MCF 10A (cell line): ENCODE measurements at places on chromosomes 11 and 22. TPM values are rescaled to one million over a fixed set of nuclear protein-coding genes. Genes with fewer than 3 reads are reported as not detected.

ANGPTL5 gene
- total RNA-seq: not detected in 2 replicates

- no peaks in the 10 kb centered on the region for H3K36me3 ChIP-seq
- no peak overlapping the region for H3K27ac ChIP-seq
- no peaks in the 10 kb centered on the region for H3K27me3 ChIP-seq
- H3K4me1 ChIP-seq: peaks cover 12% of the 10 kb centered on the region
These were observed 53.8 kb downstream of the FLRT1 start for GRCh38 chr11:64089493-64089892.

LRRC10B gene
- total RNA-seq: not detected in 2 replicates

DNA sequence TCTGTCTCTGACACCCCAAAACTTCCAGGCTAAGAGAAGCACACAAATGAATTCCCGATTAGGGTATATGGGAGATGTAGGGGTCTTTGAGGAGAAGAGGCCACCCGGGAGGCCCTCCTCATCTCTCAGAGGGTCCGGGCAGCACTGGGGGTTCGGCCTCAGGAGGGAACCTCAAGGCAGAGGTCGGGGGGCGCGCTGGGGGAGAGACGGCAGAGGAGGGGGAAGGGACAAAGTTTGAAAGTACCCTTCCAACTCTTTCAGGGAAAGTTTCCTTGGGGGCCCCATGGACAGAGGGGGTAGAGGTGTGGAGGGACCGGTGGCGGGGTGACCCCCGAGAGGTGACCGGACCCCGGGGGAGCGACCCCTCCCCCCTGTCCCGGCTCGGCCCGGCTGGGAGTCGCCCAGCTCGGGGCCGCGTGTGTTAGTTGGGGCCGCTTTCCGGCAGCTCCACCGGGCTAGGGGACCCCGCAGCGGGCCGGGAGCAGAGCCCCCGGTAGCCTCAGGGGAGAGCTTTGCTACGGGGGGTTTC lies 3.3 kb upstream of the GCAT start:
- peaks cover 13% of the 10 kb centered on the region for H3K4me1 ChIP-seq
- H3K27me3 ChIP-seq: no peaks in the 10 kb centered on the region
- H3K36me3 ChIP-seq: no peaks in the 10 kb centered on the region
- H3K27ac ChIP-seq: peak overlapping the region; percentile 57

DNA sequence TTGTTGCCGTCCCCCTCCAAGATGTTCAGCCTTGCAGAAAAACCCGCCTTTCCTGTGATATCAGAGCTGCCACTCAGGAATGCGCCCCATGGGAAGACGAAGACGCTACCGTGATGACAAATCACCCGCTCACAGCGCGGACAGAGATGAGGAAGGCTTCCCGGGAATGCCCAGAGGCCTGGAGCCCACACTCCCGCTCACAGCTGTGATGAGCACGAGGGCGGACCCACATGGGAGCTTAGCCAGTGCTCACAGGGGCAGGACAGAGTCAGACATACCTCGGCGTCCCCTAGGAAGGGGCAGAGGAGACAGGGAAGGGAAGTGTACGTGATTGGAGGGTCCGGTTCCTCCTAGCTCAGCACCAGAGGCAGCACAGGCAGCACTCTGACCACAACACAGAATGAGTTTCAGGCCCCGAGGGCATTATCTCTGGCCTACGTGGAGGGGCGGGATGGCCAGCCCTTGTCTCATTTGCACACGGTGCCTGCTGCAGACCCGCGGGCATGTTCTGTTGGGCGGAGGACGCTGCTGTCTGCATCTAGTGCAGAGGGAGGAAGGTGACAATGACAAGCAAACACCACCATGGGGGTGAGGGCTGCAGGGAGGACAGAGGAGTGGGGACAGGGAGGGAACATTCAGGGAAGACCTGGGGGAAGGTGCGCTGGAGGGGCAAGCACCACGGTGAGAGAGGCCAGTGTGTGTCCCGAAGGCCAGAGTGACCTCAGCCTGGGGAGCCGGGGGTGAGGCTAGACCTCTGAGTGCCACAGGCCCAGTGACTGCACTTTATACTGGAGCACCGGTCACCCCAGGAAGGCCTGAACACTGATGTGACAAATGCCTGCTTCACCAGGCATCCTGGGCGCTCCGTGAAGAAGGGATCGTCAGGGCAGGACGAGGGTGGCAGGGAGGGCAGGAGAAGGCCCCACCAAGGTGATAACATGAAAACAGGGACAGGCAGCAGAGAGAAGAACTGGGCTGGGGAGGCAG lies 79.6 kb downstream of the CELSR1 start:
- peak overlapping the region; percentile 53 for H3K27ac ChIP-seq
- no peaks in the 10 kb centered on the region for H3K27me3 ChIP-seq
- peaks cover 38% of the 10 kb centered on the region for H3K36me3 ChIP-seq
- peaks cover 38% of the 10 kb centered on the region for H3K4me1 ChIP-seq
- peak overlapping the region; percentile 25 for H3K4me3 ChIP-seq

UBQLNL gene
- total RNA-seq: not detected in 2 replicates

DNA sequence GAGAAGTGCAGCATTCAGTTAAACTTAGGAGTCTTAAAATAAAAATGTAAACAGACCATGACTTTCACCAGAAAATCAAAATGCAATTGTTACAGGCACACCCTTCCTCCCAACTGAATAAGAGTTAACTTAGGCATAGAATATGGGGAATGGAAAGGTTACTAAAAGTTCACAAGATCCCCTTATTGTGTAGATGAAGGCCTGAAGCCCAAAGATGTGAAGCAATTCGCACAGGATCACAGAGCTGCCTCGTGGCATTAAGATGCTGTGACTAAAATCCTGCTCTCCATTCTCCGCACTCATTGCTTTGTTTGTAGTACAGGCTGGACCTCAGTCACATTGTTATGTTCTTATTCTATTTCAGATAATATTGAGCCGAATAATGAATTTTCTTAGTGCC lies 4.0 kb downstream of the MS4A5 start:
- no peak overlapping the region for H3K27ac ChIP-seq
- no peak overlapping the region for H3K4me3 ChIP-seq
- no peaks in the 10 kb centered on the region for H3K36me3 ChIP-seq
- DNase-seq: no peak

OR51A4 gene
- total RNA-seq: not detected in 2 replicates

GPR83 gene
- total RNA-seq: not detected in 2 replicates

CHRNA10 gene
- 2.3 and 2.5 TPM in 2 replicates for total RNA-seq

FXYD2 gene
- total RNA-seq: not detected in 2 replicates

GRCh38 chr11:37557990-37558389 lies 960.0 kb upstream of the RAG2 start:
- H3K4me3 ChIP-seq: no peak overlapping the region
- no peak for DNase-seq
- H3K36me3 ChIP-seq: no peaks in the 10 kb centered on the region
- no peaks in the 10 kb centered on the region for H3K4me1 ChIP-seq
- no peak overlapping the region for H3K27ac ChIP-seq

OR5B21 gene
- not detected in 2 replicates for total RNA-seq

TLCD5 gene
- total RNA-seq: 9.6 and 13.0 TPM in 2 replicates

- H3K4me3 ChIP-seq: no peak overlapping the region
- no peak for DNase-seq
- H3K4me1 ChIP-seq: no peaks in the 10 kb centered on the region
- no peak overlapping the region for H3K27ac ChIP-seq
- no peaks in the 10 kb centered on the region for H3K27me3 ChIP-seq
These were observed 768.8 kb downstream of the NTM start for GRCh38 chr11:132139181-132139580.

OR8B2 gene
- total RNA-seq: not detected in 2 replicates

OR10D3 gene
- total RNA-seq: not detected in 2 replicates

- DNase-seq: no peak
- no peaks in the 10 kb centered on the region for H3K4me1 ChIP-seq
- no peak overlapping the region for H3K4me3 ChIP-seq
- H3K36me3 ChIP-seq: no peaks in the 10 kb centered on the region
These were observed 269.9 kb upstream of the SORL1-AS1 start for GRCh38 chr11:121722431-121723245.

- H3K27me3 ChIP-seq: no peaks in the 10 kb centered on the region
- H3K36me3 ChIP-seq: no peaks in the 10 kb centered on the region
- H3K4me1 ChIP-seq: peaks cover 8% of the 10 kb centered on the region
- no peak overlapping the region for H3K27ac ChIP-seq
- H3K4me3 ChIP-seq: no peak overlapping the region
These were observed 9.5 kb upstream of the GGA1 start for GRCh38 chr22:37599153-37599552.

NCF4 gene
- not detected in 2 replicates for total RNA-seq

DNA sequence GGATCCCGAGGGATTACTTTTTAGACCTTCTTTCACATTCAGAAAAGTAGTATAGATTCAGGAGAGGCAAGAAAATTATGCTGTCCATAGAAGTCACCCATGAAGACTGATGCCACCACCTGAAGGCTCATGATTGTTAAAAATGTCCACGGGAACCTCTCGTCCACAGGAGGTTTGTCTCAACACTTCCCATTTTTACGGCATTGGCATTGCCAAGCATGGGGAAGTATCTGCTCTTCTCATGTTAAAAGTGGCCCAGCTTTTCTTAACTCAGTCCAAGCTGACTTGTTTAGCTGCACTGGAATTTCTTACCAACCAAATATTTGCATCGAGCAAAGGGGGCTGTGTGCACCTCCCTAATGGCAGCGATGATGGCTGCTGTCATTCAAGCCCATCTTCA lies 9.6 kb downstream of the CDPF1 start:
- no peak overlapping the region for H3K27ac ChIP-seq
- H3K4me1 ChIP-seq: no peaks in the 10 kb centered on the region
- H3K4me3 ChIP-seq: no peak overlapping the region

- DNase-seq: no peak
- H3K27ac ChIP-seq: no peak overlapping the region
- H3K4me1 ChIP-seq: peaks cover 19% of the 10 kb centered on the region
- no peaks in the 10 kb centered on the region for H3K36me3 ChIP-seq
These were observed 699.1 kb downstream of the KCNA4 start for GRCh38 chr11:29317694-29318093.

DNA sequence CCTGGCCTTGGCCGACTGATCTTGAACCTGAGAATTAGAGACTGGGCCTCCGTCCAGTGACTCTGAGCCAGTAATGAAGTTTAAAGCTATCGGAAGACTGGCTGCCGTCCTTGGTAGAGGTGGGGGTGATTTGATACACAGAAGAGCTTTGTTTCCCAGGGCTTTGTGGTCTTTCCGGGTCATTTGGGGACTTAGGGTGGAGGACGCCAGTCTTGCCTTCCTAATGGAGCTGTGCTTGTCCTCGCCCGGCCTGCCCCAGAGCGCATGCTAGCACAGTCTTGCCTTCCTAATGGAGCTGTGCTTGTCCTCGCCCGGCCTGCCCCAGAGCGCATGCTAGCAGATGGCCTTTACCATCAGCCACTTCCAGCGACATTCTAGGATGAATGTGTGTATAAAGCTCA lies 65.8 kb downstream of the ST3GAL4 start:
- H3K27ac ChIP-seq: no peak overlapping the region
- no peaks in the 10 kb centered on the region for H3K27me3 ChIP-seq
- no peak for DNase-seq
- no peak overlapping the region for H3K4me3 ChIP-seq
- H3K4me1 ChIP-seq: no peaks in the 10 kb centered on the region

TBX10 gene
- total RNA-seq: not detected in 2 replicates

OR56A1 gene
- total RNA-seq: not detected in 2 replicates

DNA sequence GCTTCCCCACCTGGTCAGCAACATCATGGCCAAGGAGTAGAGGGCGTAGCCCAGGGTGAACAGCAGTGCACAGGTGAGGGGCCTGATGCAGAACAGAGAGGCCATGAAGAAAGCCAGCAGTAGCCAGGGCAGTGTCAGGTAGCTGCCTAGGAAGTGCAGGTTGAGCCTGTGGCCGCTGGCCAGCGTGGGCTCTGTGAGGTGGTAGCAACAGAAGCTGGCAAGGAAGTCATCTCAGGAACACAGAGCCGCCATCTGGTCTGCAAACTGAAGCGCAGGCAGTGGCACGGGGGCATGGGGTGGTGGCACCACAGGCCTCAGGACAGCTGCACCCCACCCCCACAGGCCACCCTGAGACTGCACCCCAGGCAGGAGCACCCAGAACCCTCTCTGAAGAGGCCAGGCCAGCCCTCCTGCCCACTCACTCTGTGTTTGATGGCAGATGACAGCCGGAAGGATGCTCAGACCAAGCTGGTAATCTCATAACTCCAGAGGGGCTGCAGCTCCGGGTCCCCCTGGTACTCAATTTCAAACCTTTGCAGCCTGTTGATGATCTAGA lies 95.3 kb downstream of the MED15 start:
- no peaks in the 10 kb centered on the region for H3K36me3 ChIP-seq
- no peak for DNase-seq
- no peak overlapping the region for H3K4me3 ChIP-seq

DNA sequence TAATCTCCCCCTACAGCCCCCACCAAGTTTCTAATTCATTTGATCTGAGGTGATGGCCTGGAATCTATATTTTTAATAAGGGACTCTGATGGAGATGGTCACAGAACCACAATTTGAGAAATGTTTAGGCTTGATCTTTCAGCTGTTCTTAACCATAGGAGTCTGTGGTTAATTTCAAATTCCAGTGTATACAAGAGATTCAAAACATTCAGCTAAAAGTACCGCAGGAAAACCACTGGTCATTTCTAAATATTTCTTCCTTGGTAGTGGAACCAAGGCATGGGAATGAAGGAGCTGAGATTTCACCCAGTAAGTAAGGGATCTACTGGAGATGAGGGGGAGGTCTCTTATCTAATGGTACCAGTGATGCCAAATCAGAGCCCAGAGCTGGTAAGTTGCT lies 18.3 kb upstream of the GALNT18 start:
- H3K4me3 ChIP-seq: no peak overlapping the region
- H3K36me3 ChIP-seq: no peaks in the 10 kb centered on the region
- no peak for DNase-seq
- no peak overlapping the region for H3K27ac ChIP-seq
- H3K27me3 ChIP-seq: no peaks in the 10 kb centered on the region

DNA sequence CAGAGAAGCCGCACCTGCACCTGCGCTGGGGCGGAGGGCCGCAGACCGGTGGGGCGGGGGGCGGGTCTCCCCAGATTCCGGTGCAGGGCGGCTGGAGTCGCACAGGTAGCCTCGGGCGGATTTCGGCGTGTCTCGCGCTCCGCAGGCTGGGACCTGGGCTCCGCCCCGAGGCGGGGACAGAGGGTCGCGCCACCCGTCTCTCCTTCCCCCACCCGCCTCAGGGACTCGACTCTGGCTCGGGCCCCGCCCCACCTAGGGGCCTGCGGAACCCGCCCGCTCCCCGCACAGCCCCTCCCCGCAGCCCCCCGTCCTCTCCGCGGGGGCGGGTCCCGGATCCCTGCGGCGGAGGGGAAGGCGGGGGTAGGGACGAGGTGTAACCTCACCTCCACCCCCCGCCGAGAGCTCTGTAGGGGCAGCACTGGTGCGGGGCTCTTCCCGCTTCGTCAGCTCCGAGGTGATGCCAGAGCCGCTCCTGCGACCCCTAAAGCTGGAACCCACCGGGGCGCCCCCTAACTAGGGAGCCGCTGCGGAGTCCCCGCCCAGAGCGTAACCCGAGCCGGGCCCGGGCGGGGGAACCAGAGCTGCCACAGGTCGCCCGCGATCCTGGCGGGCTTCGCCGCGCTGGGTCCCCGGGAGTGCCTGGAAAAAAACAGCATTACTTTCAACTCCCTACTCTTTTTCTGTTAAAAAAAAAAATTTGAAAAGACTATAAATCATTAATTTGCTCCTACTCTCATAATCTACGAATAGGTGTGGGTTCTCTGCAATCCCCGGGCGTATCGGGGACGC lies at the start of gene SLC29A2:
TSS of gene SLC29A2 (minus strand) at position 134 of the 789 bp plus-strand sequence. CDS start 169 bp downstream, outside the sequence.
- peak; percentile 81 for DNase-seq
- no peaks in the 10 kb centered on the region for H3K27me3 ChIP-seq
- H3K4me3 ChIP-seq: peak within 1 kb of the TSS; percentile 76
- H3K36me3 ChIP-seq: peaks cover 8% of the 10 kb centered on the region
- no peak within 1 kb of the TSS for H3K27ac ChIP-seq
- peaks cover 8% of the 10 kb centered on the region for H3K4me1 ChIP-seq

C11orf97 gene
- not detected in 2 replicates for total RNA-seq
